Activated CD4-positive, alpha-beta T cell treated with anti-CD3 and anti-CD28 coated beads for 48 hours (primary cell): ENCODE measurements at places on chromosomes 2 and 18.

- DNase-seq: no peak
Measured at GRCh38 chr2:23606196-23606595, 221.2 kb downstream of the KLHL29 start.

DNA sequence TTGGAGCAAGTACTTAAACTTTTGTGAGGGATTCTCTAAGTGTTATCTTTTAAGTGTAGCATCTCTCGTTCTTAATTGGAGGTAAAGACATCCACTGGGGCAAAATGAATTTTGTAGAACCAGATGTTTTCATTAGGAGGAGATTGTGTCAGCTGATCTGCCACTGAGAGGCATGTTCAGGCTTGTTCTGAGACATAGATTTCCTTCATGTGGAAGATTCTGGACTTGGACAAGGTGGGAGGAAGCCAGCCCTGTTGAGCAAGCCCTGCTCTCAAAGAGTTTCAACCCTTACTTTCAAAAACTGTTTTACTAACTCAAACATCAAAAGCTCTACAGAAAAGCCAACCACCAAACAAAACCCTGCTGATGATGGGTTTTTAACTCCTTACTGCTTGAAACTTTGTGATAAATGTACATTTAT is 6.5 kb downstream of the MAP4K4 start:
- peak; percentile 33 for DNase-seq

DNA sequence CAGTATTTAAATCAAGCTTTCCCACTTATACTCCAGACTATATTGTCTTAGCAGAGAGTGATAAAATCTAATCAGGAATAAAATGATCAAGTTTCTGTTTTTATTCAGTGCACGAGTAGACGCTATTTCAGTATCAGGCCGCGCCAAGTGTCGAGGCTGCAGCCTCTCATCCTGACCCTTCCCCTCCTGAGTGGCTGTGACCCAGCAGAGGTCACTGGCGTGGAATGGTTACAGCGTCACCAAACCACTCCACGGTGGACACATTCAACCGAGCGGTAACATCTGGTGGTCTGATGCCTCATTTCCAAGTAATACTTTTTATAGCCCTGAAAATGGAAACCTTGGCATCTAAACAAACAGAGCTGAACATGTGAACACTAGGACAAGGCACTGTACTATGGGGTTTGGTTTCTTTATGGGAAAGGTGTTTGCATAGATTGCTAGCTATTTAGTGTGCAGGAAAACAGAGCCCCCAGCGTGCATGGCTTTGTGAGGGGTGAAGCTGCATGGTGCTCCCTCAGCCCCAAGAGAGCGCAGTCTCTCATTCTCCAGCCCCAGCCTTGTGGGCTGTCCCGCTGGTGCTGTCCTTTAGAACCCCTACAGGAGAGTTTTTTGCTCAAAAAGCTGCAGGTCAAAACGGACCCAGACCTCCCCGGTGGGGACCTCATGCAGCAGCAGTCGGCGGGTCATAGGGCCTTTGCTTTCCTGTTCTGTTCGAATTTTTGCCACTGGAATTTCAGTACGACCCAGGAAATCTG is 28.4 kb downstream of the FAM228A start:
- DNase-seq: no peak

GRCh38 chr2:224412141-224413015 is 10.5 kb upstream of the FAM124B start:
- no peak for DNase-seq

DNA sequence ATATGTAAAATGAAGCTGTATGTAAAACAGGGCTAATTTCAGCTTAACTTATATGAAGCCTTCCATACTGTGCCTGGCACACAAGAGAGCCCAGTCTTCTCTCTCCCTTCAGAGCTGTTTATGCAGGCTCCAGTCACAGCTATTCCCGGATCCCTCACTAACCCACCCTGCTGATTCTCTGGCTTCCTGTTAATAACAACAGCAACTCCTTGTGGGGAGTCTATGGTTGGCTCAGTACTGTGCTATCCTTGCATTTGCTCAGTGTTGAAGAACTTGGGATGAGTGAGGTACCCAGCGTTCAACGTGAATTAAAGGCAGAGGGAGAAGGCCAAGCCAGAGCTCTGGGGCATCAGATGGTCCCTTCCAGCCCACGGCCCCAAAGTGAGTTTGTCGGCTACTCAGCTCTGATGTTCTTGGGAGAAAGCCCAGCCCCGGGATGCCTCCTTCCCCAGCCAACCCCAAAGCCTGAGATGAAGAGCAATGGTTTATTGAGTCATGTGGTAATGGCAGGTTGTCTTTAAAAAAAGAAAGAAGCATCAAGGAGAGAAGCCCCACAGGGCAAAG is 43.2 kb downstream of the PSD4 start:
- DNase-seq: no peak

- no peak for DNase-seq
Measured at GRCh38 chr2:8882094-8882493, 44.7 kb upstream of the KIDINS220 start.

DNA sequence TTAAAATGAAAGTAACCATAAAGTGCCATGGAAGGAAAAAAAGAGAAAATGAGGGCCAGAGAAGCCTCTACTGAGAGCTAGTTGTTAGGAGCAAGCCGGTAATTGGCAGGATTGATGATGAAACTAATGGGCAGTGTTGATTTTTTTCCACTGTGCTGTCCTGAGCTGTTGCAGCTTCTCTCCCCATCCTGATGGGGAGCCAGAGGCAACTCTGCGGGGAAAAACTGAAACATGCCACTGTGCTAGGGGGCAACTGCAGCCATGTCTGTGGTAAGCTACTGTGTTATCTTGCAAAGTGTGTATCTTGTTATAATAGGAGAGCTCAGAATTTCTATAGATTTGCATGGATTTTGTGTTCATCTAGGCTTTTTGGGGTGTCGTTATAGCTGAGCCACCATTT is 487.9 kb downstream of the STK39 start:
- DNase-seq: no peak

DNA sequence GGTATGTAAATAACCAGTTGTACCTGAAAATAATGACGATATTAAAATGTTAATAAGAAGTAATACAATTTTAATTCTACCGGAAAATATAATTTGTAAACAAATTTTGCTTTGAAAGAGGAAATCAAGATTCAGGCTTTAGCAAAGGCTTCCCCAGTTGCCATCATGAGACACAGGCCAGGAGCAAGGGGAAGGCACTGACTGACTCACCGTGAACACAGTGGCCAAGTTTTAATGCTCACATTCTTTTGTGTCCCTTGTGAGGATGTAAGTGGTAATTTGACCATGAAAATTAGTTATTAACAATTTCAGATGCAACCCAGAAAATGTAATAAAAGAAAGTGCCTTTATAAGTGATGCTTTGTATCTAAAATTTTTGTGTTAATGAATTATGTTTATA is 164.1 kb downstream of the GREB1L start:
- no peak for DNase-seq

- DNase-seq: no peak
Measured at GRCh38 chr18:1222880-1223279, 318.2 kb downstream of the ADCYAP1 start.

DNA sequence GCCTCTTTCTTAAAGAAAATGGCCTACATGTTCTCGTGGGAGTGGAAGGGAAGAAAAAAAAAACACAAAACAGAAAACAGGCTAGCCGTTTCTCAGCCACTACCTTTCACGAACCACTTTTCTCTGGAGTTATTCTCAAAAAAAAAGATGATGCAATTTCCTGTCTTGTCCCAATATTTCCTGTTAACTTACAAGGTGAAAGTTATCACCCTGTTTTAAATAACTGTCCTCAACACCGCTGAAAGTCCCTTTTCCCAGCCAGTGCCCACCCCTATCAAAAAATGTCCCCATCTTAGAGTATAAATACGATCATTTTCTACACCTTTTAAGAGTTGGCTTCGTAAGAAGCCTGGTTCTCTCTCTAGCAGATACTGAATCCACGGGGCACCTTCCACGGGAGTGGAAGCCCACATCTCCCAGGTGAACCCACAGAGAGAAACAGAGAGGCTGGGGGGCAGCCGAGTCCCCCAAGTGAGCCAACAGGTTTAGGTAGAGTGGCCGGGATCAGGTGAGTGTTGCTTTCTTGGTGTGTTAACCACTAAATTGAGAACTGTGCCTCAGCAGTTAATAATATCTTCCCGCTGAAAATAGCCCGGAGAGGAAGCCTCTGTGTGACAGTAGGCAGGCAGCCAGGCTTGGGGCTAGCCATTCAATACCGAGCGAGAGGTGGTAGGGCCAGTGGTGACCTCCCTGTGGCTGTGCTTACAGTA is 15.9 kb downstream of the SMAD7 start:
- DNase-seq: no peak

DNA sequence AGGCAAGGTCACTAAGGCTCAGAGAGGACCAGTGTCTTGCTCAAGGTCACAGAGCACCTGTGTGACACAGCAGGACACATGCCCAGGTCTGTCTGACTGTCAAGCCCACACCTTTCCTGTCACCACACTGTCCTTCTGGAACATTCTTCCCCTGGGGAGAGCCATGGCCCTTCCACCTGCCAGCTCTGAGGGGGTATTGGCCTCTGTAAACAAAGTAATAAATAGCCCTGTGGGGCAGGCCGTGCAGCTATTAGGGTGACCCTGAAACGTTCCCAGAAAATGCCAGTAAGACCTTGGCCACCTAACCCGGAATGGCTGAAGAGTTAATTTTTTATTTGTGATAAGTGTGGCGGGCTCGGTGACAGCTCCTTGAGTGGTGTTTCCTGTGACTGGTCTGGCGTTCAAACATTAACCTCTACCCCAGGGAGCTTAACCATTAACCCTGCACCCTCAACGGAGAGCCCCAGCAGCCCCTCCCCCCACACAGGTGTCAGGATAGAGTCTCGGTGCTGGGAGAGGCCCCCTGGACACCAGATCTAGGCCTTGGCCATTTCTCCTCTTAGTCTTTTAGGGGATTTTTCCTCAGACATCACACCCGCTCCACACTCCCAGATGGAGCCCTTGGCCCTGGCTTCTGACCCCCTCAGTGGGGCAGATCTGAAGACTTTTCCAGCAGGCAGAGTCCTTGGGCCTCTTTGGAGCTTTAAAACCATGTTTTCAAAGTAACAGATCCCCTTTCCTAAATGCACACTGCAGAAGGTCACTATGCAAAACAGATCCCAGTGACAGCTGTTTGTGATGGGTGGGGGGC is 36.6 kb downstream of the SCTR start:
- DNase-seq: no peak

DNA sequence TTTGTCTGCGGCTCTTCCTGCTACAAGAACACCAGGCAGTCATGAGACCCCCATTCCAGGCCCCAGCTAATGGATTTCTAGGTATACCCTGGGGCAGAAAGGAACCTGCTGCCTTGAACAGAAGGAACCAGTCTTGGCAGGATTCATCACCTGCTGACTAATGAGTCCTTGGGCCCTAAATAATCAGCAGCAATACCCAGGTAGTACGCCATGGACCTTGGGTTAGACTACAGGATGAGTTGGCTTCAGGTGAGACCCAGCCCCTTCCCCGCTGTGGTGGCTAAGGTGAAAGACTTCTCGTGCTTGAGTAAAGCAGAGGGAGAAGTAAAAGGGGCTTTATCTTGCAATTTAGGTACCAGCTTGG is 105.0 kb downstream of the SPIRE1 start:
- no peak for DNase-seq

- DNase-seq: no peak
Measured at GRCh38 chr18:78741381-78742217, 238.0 kb upstream of the SALL3 start.

DNA sequence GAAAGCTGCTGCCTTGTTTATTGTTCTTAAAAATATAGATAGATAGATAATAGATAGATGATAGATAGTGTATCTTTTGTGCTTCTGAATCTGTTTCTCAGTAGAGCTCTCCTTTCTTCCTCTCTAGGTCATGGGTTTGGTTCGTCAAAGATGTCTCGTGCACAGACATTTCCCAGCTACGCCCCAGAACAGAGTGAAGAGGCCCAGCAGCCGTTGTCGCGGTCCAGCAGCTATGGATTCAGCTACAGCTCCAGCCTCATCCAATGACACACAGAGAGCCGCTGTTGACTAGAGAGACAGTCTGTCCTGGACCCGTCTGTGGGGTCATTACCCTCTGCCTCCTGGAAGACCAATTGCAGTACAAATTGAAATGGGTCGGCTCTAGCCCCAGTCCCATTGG is 106.6 kb downstream of the CD226 start:
- no peak for DNase-seq

DNA sequence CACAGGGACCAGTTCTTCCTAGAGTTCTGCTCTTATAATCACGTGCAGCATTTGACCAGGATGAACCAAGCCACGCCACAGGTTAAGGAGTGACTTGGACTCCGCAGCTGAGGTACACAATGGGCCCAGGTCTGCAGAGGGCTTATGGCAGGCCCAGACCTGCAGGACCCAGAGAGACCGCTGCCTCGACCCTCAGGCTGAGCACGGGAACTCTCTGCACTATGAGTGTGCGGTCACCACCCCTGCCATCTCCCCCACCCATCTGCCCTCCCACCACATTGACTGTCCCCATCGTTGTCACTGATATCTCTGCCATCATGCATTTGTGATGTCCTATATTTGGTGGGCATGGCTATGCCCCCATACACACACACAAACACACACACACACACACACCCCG is 45.7 kb upstream of the HPCAL1 start:
- DNase-seq: no peak

DNA sequence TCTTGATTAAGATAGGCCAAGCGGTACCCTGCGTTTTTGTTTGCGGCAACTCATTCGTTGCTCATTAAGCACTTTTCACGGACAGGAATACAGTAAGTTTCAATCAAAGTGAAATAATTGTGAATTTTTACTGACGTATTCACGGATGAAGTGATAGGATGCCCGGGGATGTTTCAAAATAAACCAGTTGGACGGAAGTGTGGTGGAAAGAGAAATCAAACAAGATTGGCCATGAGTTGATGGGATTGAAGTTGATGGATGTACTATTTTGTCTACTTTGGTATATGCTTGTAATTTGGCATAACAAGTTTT is 481 bp downstream of the TMEM177 start:
- no peak for DNase-seq

DNA sequence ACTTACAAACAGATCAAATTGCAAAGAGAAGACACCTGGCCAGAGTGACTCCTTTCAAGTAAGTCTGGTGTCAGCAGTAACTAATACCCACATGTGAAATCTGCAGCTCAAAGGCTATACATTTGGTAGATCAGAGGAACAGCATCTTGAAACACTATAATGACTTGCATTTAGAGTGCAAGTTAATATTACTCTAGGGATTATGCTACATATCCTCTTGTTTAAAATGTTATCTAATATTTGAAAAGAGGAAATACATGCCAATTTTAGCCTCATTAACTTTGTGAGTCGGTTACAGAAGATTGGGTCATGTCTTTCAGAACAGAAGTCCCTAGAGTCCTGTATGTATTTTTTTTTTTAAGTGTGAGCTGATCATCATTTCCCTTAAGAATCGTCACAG is 15.2 kb downstream of the LANCL1 start:
- no peak for DNase-seq

DNA sequence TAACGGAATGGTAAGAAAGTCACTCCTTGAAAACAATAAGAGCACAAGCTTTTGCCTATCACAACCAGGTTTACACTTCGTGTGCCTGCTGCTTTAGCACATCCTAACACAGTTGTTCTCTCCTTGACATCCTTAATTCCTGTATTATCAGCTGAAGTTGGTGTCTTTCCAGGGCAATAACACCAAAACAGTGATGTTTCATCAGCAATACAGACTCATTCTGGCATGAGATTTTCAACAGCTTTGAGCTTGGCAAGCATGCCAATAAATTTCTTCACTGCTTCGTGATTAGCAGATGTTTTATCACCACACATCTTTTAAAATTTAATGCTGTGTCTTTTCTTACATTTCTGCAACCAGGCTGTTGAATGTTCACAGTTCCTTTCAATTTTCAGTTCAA is 148.4 kb downstream of the EIPR1 start:
- no peak for DNase-seq

- DNase-seq: no peak
Measured at GRCh38 chr2:109528811-109529501, 84.8 kb downstream of the SEPTIN10 start.

GRCh38 chr2:229160180-229160579 is 110.9 kb downstream of the PID1 start:
- DNase-seq: no peak
